ENCODE measurements at places on chromosomes 4 and X.

DNA sequence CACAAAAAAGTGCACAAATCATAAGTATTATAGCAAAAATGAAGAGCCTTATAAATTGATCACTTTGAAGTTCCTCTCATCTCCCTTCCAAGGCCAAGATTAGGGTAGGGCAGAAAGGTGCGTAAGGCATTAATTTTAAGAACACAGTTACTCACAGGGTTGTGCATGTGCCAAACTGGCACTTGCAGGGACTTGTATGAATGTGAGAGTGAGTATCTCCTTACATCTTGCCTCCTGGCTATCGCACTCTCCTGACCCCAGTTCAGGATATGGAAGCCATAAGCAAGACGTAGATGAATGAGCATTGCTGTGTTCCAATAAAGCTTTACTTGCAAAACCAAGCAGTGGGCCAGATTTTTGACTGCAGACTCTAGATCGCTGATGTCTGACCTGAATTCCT is 510.1 kb upstream of the AADAT start:
- DNase-seq, result peak; percentile 57

- DNase-seq, result peak; percentile 33
These were observed 14.4 kb upstream of the FAM9A start for GRCh38 chrX:8815460-8816065.

- no peak for DNase-seq
These were observed 24.1 kb downstream of the OSTC start for GRCh38 chr4:108674356-108674977.

DNA sequence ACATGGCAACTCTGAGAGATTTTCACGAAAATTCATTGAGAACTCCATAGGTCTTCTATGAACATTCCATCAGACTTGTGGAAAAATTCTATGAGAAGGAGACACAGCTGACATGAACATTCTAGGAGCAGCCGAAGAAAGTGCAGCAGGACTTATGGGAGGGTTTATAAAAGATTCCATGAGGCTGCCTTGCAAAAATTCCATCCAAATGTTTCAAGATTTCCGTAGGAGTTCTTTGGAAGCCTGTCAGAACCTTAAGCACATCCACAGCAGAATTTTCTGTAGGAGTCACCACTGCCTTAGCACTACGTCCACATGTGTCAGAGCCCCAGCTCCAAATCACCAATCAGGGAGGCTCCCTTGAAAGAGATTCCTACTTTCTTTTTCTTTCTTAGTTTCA is 67.0 kb upstream of the MSX1 start:
- DNase-seq, result no peak

DNA sequence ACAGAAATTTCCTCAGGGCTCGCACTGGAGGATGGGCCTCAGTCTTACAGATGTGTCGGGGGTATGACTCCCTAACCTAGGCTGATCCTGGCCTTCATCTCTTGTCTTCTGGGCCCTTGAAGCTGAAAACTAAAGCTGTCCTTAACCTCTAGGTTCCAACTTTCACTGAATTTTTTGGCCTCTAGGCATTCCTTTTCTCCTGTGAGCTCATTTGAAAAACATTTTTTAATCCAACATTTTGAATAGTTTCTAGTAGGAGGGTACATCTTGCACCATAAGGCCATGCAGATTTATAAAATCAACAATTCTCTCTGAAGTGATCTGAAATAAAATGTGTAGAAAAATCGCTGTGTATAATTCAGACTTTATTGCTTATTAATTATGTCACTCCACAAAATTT is 19.7 kb downstream of the RWDD4 start:
- DNase-seq, result no peak

DNA sequence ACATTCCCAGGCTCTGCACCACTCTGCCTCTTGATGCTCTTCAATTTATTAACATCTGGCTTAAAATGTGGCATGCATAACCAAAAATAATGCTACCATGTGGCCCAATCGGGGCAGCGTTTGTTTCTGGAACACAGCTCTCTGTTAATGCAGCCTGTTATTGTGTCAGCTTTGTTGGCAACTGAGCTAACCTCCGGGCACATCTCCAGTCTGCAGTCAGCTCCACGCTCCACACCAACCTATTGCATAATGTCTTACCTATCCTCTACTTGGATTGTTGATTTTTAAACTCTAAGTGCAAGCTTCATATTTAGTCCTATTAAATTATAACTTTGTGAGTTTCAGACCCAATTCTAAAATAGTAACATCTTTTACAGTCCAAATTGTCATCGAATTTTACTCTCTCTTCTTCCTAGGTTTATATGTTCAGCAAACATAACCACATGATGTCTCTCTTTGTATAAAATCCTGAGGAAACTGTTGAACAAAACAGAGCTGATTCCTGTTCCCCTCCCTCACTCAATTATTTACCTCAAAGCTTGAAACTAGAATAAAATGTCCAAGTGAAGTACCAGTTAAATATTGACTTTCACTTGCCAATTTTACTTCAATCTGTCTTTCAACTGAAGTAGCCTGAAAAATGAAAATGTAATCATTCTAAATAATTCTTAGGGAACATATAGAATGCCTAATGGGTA is 92.2 kb upstream of the RAPGEF2 start:
- peak; percentile 75 for DNase-seq

DNA sequence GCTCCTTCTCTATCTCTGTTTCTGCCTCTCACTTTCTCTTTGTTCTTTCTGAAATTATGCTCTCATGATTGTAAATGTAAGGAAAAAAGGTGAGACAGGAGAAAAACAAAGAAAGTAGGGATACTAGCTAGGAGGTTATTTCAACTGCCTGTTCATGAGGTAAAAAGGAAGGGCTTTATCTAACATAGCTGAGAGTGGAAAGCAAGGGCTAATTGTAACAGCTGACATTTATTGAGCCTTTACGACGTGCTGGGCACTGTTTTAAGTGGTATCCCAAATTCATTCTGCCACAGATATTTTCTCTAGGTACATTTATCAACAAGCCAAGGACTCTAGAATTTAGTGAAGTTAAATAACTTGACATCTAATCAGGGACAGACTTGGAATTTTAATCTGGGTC is 133.1 kb upstream of the GNPDA2 start:
- DNase-seq, result no peak

- DNase-seq, result peak; percentile 51
These were observed 44.5 kb downstream of the SHROOM4 start for GRCh38 chrX:50769389-50770063.

DNA sequence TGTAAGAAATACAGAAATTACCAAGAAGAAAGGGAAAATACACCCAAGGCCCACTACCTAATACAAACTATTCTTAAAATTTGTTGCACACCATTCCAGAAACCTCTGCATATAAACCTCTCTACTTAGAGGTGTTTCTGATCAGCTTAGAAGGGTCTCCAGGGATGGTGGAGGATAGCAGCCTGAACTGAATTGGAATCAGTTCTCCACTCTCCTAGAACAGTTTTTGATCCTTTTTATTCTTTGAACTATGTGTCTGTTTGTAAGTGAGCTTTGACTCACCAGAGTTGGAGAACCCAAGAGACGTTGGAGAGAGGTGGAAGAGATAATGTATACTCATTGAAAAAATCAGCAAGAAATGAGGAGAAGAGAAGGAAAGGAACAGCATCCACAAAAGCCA is 96.6 kb upstream of the OTUD4 start:
- DNase-seq, result no peak

- peak; percentile 69 for DNase-seq
These were observed 292.7 kb downstream of the SPOCK3 start for GRCh38 chr4:166941629-166942028.

DNA sequence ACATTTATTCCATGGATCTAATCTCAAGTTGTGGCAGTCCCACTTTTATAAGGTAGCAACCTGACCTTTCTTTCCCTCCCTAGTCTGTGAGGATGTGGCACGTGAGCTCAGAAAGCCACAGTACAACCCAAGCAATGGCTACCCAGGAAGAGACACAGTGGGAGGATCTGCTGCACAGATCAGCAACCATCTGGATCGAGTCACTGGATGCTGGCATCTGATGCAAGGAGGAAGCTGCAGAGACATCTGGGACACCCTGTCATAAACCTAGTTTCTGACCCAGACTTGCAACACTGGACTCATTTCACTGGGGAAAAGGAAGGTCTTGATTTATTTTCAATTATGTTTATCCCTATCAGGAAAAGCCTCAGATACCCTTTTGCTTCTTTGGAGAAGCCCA is 327.1 kb downstream of the PAPSS1 start:
- DNase-seq, result no peak

GRCh38 chr4:786861-787300 is 39.0 kb downstream of the CPLX1 start:
- DNase-seq, result no peak

DNA sequence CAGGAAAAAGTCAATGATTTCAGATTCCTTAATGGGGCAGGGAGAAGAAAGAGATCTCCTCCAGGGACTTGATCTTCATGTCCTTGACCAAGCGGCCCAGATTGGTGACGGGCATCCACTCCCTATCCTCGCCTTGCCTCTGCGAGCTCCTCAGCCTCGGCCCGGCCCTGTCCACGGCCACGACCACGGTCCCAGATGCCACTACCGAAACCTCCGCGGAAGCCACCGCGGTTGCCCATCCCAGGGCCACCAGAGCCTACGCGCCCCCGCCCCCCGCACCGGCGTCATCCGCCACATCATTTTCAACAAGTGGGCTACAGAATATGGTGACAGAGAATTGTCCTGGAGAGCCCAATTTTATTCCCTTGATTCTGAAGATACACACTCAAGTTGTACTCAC is 751.2 kb upstream of the PABPC4L start:
- DNase-seq, result no peak

GRCh38 chr4:1855333-1856070 is 454 bp downstream of the LETM1 start:
- no peak for DNase-seq

DNA sequence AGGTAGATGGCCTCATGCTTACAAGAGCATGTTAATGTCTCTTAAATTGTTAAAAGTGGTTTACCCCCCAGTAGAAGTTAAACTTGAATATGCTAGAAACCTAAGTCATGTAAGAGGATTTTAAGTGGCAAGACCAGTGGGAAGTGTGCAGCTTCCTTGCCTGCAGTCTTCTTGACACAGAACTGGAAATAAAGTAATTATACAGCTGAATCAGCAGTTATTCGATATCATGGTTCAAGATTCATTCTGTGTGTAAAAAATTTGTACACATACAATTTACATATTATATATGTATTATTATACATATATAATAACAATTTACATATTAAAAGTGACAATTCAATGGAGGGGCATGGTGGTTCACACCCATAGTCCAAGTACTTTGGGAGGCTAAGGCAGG is 24.1 kb downstream of the UGT2B4 start:
- no peak for DNase-seq

DNA sequence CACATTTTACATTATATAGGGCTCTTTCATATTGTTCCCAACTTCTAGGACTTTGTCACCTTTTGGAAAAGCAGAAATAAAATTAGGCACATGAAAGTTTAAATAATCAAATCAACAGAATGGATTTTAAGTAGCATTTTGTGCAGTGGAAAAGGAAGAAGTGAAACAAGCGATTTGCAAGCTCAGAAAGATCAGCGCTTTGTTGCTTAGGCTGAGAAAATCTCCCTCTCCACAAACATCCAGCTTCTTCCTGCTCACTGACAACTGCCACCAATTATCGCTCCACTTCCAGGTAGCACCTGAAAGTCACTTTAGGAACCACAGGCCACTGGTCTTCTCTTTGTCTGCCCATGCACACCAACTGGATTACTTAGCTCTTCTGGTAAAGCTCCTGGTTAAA is 2.0 kb upstream of the PDK3 start:
- DNase-seq, result no peak

DNA sequence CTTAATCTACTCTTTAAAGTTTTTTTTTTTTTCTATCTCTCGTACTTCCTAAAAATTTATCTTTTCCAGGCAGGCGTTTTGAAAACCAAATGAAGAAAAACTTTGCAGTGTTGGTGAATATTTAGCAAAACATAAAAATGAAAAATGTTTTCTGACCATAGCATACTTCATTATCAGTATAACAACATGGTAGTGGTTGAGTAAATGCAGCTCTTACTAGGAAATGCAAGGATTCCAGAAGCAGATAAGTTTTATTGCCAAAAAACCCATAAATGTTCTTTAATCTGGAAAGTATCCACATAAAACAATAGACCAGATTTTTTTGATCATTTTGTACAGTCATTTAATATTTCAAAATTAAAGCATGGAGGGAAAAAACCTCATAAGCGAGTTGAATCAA is 136.9 kb upstream of the GUCY1A1 start:
- no peak for DNase-seq

DNA sequence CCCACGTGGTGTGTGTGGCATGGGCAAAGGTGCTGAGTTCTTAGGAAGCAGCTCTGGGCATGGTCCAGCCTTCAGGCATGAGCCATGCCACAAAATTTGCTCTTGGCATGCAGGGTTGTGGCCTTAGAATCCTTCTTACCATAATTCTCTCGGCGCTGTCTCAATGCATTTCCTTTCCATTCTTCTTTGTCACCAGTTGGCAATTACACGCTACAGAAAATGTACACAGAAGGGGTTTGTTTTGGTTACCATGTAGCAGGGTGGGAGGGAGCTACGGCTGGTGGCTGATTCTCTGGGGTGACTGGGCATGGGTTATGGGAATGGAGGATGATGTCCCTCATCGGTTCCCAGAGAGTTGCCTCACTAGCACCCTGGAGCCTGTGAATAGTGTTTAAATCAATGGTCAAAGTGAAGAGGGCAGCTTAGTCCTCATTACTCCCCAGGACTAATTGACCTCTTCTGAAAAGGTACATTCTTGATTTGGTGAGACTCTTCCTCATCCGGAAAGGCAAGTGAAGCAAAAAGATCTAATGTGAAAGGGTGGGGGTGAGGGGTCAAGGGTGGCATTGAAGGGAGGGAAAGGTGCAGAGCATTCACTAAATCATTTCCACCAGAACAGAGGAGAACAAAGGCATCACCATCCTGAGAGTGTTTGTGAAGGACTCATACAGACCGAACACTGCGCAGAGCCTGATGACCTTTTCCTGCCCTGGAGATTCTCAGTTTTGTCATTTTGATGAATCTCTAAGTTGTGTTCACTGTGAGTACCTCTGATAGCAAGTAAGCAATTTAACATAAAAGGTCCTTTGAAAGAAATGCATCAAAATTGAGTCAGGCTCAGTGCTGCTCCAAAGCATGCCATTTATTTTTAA is 199.8 kb upstream of the SFRP2 start:
- DNase-seq, result no peak

DNA sequence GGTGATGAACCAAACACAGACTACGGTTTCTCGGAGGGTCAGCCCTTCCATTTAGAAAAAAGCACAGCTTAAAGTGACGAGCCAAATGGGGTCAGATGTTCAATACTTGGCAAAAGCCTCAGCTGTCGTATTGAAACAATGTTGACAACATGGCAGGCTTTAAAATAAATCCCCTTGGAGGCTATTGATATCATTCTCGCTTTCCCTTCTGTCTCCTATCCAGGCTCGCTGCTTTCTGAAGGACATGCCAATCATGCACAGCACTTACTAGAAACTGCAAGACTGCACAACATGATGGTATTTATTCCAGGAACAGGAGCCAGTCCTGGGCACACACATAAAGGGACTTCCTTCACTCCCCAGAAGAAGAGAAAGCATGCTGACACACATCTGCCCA is 137.9 kb downstream of the SLC7A11 start:
- no peak for DNase-seq

DNA sequence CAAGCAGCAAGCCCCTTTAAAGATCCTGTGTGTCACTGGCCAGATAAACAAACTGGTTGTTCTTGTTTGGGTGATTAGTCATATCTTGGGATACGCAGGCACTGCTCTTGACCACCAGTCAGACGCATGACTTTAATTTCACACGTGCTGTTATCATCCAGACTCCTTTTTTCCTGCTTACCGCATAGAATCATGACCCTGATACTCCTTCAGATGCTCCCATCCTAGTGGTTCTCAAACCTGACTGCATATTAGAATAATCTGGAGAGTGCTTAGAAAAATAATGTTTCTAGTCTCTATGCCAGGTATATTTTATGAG is 78.8 kb downstream of the CLDN22 start:
- DNase-seq, result peak; percentile 90
